ENCODE measurements at places on chromosomes 1 and 21.
A peak's percentile ranks its signal among the peaks of the same experiment; 100 is the strongest.

GRCh38 chr1:66947267-66947666, 22.5 kb downstream of the MIER1 start:
- DNase-seq, result no peak

- no peak for DNase-seq
Observed at GRCh38 chr1:203521074-203521794, 27.3 kb downstream of the OPTC start.

- no peak for DNase-seq
Observed at GRCh38 chr1:844472-845026, 79.2 kb upstream of the SAMD11 start.

DNA sequence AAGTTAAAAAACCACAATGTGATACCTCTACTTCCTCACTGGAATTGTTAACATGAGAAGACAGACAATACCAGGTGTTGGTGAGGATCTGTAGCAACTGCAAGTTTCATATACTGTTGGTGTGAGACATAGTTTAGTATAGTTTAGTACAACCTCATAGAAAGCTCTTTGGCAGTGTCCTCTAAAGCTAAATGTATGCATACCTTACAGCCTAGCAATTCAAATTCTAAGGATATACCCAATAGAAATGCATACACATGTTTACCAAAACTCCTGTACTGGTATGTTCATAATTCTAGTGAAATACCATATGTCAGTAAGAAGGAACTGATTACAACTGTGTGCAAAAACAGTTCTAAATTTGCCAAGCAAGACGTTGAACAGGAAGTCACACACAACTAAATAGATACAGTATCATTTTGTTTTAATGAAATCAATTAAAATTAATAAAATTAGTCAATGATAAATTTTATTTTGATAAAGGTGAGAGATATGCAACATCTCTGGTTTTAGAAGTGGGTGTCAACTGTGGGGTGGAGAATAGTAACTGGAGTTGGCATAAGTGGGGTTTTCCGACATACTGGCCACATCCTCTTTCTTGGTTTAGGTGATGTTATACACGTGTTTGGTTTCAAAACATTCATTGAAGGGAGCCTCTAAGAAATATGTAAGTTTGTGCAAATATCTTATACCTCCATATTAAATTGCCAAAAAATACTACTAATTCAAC, 450.7 kb downstream of the PTPRC start:
- peak; percentile 2 for DNase-seq

DNA sequence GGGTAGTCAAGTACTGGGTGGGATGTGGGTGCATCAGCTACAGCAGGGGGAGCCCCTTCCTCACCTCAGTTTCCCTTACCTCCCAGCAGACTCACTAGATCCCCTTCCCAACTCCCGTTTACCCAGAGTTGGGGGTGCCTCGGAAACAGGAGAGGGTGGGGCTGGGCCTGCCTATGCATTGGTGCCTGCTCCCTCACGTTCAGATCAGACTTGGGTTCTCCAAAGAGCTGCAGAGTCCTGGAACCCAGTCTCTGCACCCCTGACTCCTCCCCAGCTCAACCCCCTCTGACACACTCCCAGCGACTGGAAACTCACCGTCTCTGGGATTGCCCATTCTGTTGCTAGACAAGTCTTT, 6.0 kb downstream of the FOXO6 start:
- DNase-seq, result no peak

DNA sequence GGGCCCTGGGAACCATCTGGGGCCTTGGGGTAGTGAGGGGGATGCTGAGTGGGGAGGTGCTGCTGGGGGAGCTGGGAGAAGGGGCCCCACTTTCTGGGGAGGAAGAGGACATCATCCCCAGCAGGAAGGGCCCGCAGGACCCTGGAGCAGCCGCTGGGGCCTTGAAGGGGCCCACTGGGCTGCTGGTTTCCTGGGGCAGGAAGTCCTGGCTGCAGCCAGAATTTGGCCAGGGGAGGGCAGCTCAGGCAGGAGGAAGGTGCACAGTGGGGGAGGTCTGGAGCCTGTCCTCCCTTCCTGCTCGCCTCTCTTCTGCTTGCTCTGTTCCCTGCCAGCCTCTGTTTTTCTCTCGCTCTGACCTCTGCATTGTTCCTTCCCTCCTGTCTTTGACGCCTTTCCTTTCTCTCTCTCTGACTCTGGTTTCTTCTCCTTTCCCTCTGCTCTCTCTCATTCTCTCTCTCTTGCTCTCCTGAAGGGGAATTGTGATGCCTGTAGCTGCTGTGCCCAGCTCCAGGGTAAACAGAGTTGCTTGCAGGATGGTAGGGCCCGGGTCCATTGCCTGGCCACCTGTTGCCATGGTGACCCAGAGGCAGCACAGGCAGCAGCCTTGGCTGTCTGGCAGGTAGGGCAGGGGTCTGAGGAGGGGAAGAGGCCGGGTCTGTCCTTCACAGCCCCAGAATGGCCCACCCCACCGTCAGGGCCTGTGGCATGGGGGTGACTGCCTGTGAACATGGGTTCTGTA, 23.9 kb downstream of the ACOT11 start:
- DNase-seq, result no peak

- DNase-seq, result no peak
Observed at GRCh38 chr1:242033447-242033846, 34.5 kb upstream of the MAP1LC3C start.

DNA sequence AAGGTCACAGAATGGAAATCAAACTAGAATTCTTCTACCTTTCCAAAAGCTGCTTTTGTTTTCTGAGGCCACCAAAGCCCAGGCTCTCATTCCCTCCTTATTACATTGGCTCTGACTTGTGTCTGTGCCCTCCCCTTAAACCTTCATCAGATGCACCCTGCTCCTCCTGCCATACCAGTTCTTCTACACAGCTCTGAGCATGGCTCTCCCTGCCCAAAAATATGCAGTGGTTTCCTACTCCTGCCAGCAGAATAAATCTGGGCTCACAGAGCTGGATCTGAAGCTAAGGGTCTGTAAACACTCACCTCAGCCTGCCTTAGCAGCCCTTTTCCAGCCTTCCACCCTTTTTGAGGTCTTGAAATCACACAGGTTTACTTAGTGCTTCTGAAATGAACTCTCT, 55.0 kb downstream of the TTC3 start:
- no peak for DNase-seq

DNA sequence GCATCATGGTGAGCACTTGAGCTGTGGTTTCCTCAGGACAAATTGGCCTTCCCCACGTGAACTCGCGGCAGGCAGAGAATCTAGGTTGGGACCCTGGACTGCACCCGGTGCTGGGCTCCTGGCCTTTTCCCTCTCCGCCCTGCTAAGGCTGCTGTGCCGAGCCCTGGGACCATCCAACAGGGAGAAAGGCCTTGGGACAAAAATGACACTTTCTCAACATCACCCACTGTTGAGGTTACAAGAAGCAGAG, 9.2 kb upstream of the UMODL1 start:
- DNase-seq, result no peak
